ENCODE measurements at places on chromosomes 2 and 18. TPM values are rescaled to one million over a fixed set of nuclear protein-coding genes. Genes with fewer than 3 reads are reported as not detected.

GRCh38 chr2:3447789-3448317 lies 68.4 kb downstream of the TRAPPC12 start:
- DNase-seq, result no peak

GRCh38 chr2:47339745-47340541 lies 63.0 kb upstream of the MSH2 start:
- no peak for DNase-seq

DNA sequence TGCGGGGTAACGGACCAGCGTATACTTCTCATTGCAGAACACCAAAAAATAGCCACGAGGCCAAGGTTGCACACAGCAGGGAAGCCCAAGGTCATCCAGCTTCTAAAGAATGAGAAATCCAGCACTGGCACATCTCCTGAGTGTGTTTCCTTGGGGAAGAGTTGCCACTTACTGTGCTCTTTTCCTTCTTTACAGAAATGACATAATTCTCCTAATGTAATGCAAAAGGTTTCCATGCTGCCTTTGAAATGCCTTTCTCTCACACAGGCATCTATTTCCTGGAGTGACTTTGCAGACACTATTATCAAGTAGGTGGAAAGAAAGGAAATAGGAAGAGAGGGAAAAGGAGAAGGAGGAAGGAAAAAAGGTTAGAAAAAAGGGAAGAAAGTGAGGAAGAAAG lies 862.1 kb upstream of the CELF4 start:
- no peak for DNase-seq

DNA sequence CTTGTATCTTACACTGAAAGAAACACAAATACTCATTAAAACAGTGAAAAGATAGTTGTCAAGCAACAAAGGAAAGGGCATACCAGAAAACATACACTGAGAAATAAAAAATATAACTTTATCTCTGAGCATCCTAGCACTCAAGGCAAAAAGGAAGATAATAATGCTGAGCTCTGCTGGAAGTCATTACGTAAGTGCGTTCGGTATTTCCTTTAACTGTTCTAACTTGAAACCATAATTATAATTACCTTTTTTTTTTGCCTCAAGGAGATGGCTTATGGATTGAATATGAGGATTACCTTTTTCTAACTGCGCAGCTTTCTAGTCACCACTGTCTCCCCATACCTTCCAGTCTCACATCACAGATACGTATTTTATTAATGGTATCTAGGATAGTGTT lies 308.1 kb downstream of the GBX2 start:
- no peak for DNase-seq

- DNase-seq, result no peak
Observed at GRCh38 chr18:57436191-57436964, 1.2 kb downstream of the ONECUT2 start.

GRCh38 chr2:231673348-231673770 lies 35.0 kb upstream of the PTMA start:
- DNase-seq, result no peak

DNA sequence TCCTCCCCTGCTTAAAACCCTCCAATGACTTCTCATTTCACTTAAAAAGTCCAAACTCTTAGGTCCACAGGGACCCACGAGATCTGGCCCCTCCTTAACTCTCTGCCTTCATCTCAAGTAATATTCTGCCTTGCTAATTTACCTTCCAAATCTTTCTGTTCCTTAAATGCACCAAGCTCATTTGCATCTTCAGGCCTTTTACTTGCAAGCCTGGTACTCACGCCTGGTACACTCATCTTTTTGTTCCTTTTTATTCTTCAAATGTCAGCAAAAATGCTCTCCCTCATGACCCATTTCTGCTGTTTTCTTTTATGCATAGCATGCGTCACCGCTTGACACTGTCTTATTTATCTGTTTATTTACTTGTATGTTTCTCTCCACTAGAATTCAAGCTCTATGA lies 2.7 kb upstream of the WIPF1 start:
- DNase-seq, result no peak

DNA sequence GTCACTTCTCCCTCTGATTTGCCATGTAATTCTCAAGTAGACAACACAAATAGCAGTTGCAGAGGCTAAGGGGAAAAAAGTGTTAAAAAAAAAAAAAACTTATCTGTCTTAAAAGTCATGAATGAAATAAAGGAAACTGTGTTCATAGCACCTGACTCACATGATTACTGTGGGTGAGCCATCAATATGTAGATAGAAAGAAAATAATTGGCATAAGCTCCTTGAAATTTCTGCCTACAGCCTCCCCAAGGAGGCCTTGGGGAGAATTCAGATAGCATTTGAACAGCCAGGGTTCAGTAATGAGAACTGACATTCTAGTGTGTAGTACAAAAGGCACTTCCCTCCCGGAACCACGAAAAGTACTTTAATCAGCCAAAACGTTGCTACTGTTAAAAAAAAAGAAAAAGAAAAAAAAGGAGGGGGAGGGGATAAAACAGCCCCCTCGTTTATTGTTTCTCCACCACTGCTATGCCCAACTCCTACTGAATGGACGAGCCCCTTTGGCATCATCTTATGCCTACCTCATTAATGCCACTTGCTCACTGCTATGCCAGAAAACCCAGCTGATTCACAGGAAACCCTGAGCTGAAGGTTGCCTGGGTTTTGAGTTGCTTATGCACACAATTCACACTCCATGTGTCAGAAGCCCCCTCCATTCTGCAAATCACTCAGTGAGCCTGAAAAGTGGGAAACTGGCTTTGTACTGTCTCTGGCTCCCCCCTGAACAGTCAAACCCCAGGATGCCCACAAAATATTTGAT lies 65.5 kb upstream of the KLF7 start:
- no peak for DNase-seq

The KIAA2012 gene
- not detected for total RNA-seq

The PTH2R gene
- 0.64 TPM for total RNA-seq

The SLC30A3 gene
- total RNA-seq, result not detected

Data from breast epithelium (tissue), 4 donors.